ENCODE measurements at places on chromosomes 11 and 22.
A peak's percentile ranks its signal among the peaks of the same experiment; 100 is the strongest.

DNA sequence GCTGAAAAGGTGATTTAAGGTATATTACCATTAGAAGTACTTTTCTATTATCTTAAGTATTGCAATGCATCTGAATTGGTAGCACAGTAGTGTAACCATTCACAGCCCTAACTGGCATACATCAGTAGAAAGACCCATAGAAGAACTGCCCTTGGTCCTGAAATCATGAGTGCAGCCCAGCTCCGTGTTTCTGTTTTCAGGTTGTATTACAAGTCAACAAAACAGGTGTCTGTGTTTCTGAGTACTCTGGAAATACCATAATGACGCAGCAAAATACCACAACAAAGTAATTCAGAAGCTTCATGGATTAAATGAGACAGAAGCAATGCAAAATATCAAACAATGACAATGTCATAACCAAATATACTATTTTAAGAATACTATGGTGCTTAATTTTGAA is 226.3 kb downstream of the OPCML start:
- no peak for DNase-seq

GRCh38 chr22:27105142-27106025 is 448.0 kb downstream of the MIAT start:
- peak; percentile 85 for DNase-seq

DNA sequence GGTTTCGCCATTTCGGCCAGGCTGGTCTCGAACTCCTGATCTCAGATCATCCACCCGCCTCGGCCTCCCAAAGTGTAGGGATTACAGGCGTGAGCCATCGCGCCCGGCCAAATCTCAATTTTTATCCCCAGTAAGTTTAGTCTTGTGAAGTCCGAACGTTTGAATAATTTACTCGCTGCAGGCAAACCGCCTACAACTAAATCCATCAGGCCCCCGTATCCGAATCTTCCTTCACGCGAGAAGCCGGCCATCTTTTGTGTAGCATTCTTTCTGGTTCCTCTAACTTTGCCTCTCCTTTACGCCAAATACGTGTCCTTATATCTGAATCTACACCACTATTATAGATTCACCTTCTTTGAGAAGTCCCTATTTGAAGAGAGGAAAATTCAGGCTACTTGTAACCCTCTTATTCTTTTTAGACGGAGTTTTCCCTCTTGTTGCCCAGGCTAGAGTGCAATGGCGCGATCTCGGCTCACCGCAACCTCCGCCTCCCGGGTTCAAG is 581 bp upstream of the EIF3L start:
- no peak for DNase-seq

DNA sequence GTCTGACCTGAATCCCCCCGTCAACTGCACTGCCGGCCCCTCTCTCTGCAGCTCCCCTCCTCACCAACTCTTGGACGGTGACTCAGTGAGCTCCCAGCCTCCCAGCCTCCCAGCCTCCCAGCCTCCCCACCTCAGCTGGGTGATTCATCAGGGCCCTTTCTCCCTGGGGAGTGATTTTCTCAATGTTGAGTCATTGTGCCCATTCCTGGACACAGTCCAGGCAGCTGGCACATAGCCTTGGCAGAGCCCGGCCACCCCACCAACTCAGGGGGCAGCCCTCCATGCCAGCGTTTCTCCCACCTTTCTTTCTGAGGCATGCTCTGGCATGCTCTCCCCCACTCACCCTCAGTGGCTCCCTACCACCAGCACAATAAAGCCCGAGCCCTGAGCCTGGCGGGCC is 30.7 kb downstream of the PDE2A start:
- DNase-seq, result peak; percentile 89

DNA sequence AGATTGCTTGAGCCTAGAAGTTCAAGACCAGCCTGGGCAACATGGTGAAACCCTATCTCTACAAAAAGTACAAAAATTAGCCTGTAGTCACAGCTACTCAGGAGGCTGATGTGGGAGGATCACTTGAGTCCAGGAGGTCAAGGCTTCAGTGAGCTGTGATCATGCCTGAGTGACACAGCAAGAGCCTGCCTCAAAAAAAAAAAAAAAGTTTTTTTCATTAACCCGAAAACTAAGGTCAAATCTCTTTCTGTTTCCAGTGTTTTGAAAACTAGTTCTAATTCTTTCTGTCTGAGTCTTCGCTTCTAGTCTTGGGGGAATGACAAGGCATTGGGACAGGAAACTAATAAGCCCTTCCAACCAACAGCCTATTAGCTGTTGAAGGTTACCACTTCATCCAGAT is 57.6 kb downstream of the LIF start:
- peak; percentile 32 for DNase-seq

DNA sequence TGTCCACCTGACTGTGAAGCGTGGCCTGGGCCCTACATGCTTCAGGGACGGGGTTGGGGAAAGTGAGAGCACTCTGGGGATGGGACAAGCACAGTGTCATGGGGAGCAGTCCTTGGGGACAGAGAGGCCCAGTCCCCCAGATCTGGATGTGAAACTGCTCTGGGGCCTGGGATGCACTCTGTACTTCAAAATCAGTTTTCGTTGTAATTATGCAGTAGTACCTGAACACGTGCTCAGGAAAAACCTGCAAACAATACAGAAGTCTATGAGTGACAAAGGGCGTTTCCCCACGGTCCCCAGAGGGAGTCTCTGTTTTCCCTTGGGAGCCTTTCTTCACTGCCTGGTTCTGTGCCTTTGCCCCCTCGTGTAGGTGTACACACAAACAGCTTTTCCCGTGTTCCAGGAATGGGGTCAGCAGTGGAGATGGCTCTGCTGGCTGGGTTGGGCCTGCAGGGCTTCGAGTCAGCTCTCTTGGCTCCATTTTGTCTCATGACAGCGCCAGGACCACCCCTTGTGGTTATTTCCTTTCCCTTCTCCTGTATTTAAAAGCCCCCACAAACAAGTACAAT is 5.2 kb upstream of the TNFRSF13C start:
- DNase-seq, result no peak

DNA sequence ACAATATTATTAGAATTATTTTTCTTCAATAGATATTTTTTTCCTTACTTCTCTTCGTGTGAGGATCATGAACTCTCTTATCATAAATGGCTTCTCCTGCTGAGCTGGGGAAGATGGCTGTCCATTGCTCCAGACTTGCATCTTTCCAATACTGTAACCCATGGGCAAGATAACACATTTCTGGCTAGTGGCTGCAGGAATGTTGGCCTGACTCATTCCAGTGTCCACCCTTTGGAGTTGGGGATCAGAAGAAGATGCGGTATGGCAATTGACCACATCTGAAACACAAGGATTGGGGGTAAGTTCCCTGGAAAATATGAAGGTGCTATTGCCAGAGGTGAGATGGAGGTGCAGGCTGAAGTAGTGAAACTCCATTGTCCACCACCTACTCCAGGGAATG is 92.8 kb downstream of the FAR1 start:
- DNase-seq, result peak; percentile 55

DNA sequence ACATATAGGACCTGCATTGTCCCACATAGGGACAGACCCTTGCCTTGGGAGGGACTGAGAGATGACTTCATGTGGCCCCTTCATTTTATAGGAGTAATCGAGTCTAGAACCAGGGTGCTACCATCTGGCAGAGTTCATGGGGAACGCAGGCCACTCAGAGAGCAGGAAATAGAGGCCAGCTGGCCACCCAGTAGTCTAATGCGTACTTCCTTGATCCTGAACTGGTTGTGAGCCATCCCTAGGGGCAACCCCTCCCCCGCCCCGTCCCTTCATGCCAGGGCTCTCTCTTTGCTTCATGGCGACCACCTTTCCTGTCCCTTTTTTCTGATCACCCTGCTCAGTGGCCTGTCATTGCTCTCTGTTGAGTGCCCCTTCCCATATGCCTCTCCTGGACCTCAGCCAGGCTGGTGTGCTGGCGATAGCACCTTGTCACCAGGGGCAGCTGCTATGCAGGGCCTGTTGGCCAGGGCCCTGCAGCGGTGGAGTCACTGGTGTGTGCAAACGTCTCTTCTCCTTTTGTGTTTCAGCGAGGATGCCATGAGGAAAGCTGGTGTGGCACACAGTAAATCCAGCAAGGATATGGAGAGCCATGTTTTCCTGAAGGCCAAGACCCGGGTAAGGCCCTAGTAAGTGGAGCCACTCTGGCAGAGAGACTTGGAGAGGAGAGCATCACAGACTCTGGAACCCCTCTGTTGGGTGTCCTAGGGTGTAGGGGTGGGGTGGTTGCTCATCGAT is 29.3 kb downstream of the MED15 start:
- DNase-seq, result no peak

- DNase-seq, result peak; percentile 67
Measured at GRCh38 chr11:80414181-80415165, 973.6 kb upstream of the TENM4 start.

GRCh38 chr11:17597770-17598169 is 50.7 kb downstream of the OTOG start:
- DNase-seq, result no peak

GRCh38 chr11:65355776-65356393 is 1.3 kb downstream of the TIGD3 start:
- peak; percentile 69 for DNase-seq

DNA sequence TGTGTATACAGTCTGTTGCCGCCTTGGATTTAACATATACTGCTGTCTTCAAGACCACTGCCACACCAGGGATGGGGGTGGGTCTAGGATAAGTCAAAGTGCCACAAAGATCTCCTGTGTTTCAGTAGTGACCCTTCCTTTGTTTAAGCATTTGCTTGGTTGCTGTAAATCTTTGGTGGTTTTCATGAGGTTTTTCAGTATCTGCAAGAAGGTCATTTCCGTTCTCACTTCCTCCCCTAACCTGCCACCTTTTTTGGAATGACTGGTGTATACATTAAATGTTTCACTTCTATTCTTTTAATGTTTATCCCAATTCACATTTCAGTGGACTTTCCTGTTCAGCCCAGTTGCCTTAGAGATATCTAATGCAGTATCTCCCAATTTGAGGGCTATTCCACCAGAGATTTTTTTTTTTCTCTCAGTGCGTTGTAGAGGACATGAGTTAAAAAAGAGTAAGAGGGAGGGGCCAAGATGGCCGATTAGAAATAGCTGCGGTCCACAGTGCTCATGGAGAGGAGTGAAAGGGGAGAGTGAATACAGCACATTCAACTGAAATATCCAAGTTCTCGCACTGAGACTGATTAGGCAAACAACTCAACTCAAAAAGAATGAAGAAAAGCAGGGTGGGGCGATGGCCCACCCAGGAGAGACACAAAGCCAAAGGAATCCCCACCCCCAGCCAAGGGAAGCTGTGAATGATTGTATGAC is 43.2 kb downstream of the USP47 start:
- DNase-seq, result no peak

- DNase-seq, result no peak
Measured at GRCh38 chr22:23684561-23685031, 6.2 kb upstream of the RGL4 start.

DNA sequence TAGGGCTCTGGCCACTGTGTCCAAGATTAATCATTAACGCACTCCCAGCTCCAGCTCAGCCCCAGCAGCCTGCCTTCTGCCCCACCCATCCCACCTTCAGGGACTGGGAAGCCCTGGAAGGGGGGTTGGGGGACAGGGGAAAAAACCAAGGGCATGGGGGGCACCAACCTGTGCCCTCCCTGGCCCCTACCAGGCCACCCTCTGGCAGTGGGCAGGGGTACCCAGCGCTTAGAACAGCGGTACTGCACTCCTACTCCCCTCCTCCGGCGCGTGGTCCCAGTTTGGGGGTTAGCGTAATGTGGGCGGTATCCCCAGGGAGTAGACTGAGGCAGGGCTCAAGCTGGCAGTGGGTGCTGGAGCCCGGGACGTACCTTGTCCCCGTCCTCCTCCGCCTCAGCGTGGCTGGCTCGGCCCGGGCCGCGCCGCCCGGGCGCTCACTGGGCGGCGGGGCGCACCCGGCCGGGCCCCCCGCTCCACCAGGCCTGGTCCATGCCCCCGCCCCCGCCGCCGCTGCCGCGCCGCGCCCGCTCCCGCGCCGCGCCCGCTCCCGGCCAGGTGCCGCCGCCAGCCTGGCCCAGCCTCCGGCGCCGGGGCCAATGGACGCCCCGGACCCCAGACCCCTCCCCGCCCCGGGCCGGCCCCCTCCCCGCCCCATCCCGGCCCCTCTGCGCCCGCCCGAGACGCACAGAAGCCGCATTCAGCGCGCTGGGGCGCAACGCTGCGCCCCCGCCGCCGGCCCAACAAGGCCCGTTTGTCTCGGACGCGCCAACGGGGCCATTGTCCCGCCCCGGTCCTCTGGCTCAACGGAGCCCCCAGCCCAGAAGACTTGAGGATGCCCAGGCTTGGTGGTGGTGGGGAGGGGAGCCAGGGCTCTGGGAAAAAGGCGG is at the start of gene GAL3ST1:
Gene GAL3ST1, minus strand, starts transcription at position 571 of the 887 bp plus-strand sequence. CDS start 17,273 bp downstream, outside the sequence.
- DNase-seq, result no peak

GRCh38 chr11:94675239-94675638 is 92.9 kb upstream of the AMOTL1 start:
- DNase-seq, result no peak

DNA sequence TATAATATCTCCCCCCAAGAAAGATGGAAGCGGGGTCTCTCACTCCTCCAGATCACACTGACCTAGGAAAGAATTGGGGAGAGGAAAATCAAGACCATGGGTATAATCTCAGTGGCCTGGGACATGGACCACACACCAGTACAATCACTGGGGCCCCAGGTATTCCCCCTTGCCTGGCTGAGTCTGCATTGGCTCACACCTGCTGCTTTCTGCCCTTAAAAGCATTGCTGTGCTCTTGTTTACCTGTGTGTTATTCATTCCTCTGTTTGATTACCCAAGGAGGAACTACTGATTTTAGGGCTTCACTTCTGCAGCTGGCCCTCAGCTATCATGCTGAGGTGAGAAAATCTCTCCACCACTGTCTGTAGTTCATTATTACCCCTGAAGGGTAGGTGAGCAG is 14.0 kb upstream of the PARVA start:
- DNase-seq, result no peak

GRCh38 chr11:2926611-2927051 is 2.6 kb downstream of the PHLDA2 start:
- DNase-seq, result no peak

- DNase-seq, result peak; percentile 71
Measured at GRCh38 chr22:32985899-32986765, 72.0 kb downstream of the SYN3 start.

DNA sequence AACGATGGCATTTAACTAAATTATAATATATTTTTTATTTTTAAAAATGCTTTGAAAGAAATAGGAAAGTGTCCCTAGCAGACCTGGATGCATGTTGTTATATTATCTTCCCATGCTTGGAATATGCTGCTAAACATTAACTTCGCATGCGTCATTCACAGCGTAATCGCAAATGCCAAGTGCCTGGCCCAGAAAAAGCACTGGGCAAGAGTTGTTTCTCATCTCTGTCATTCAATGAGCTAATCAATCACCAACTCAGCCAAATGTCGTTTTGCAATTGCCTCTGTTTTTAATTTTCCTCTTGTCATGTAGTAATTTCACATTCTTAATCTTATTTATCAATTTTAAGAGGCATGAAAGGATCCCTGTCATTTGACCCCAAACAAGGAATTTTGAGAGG is 1421.9 kb downstream of the BRD1 start:
- no peak for DNase-seq

- peak; percentile 39 for DNase-seq
Measured at GRCh38 chr11:105489446-105489845, 120.4 kb upstream of the GRIA4 start.

DNA sequence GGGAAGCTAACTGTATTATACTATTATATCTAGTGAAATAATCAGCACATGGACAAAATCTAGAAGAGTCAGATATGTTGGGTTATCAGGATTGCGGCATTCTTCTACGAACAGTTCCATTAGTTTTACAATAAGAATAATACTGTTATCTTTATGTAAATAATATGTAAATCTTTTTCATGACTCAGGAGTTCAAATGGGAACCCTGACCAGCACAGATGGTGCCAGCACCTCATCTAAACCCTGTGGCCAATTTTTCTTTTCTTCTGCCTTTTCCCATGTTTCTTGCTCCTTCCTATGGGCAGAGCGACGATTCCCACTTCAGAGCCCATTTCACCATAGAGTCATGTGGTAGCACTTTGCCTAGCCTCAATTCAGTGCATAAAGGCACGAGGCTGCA is 68.4 kb upstream of the CYP2D6 start:
- DNase-seq, result no peak
